ENCODE measurements at places on chromosomes 11 and 22.

GRCh38 chr11:117806846-117807245, 9.8 kb upstream of the DSCAML1 start:
- DNase-seq, result no peak

DNA sequence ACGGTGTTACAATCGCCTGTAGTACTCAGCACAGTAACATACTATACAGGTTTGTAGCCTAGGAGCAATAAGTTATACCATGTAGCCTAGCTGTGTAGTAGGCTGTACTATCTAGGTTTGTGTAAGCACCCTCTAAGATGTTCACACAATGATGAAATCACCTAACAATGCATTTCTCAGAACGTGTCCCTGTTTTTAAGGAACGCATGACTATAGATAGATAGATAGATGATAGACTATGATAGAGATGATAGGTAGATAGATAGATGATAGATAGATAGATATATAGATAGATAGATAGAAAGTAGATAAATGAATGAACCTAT, 203.9 kb downstream of the FAM76B start:
- DNase-seq, result no peak

- no peak for DNase-seq
Observed at GRCh38 chr11:66685276-66686099, 7.8 kb upstream of the RBM4B start.

DNA sequence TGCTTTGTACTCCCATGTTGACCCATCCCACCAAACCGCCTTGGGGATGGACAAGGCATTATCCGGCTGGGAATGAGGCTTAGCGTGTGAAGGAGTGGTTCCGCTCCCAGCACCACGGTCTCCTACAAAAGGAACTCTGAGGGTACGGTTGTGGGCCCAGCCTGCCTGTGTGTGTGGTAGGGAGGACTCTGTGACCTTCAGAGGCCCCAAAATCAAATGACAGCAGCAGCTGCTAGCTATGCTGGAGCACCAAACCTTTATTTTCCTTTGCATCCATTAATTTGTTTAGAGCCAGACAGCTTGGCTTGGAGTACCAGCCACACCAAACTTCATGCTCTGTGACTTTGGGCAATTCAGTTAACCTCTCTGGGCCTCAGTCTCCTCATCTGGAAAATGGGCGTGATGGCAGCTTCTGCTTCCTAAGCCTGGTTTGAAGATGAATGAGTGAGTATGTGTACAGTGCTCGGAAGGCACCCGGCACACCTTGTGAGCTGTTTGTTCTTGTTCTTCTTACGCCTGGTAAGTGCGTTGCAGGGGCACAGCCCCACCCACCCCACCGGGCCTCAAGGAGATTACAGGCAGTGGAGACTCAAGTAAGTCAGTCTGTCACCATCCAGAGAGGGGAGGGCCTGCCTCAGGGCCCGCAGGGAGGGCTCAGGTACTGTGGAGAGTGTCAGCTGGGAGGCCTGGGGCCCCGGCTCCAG, 25.3 kb downstream of the MB start:
- no peak for DNase-seq

DNA sequence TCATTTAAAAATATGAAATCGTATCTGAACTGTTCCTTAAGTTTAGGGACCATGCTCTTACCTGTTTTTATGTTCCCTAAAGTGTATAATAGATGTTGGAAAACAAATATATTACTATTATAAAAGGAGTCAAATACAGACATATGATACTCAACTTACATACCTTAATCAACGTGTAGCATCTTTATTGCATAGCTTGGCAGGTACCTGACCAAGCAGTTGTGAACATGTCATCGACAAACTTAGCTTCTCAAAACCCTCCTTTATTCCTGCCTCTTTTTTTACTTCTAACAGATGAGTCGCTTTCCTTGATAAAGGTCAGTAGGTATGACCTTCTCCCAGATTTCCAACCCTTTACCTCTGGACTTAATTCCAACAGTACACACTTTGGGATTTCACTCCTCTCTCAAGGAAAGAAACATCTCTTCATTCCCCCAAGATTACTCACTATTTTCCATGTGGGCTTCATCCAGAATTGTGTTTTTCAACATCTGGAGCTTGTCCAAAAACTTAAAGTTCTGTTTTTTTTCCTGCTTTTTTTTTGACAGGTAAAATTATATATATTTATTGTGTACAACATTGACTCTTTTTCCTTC, 11.9 kb downstream of the HIPK3 start:
- no peak for DNase-seq

DNA sequence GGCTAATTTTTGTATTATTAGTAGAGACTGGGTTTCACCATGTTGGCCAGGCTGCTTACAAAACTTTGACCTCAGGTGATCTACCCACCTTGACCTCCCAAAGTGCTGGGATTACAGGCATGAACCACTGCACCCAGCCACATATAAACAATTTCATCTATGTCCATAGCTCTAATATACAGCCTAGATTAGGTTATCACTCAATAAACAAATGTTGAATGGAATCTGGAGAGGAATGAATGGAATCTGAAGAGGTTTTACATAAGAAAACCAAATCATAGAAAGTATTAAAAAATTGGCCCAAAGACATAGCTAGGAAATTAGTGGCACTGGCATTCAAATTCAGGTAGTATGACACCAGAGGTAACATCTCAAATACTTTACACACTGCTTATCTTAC, 1401.4 kb upstream of the TENM4 start:
- DNase-seq, result no peak

DNA sequence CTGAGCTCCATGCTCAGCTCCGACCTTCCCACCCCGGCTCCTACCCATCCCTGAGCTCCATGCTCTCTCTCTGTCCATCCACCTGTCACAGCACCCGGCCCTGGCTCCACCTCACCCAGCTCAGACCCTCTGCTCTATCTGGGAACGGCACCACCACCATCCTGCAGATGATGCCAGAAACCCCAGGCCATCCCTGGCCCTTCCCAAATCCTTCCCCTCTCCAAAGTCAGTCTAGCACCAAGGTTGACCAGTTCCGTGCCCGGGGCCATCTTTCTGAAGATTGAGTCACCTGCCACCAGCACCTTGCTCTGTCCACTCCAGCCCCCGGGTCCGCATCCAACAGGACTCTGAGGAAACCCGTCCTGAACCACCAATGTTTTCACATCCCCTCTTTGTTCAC, 969.6 kb downstream of the BRD1 start:
- DNase-seq, result no peak

DNA sequence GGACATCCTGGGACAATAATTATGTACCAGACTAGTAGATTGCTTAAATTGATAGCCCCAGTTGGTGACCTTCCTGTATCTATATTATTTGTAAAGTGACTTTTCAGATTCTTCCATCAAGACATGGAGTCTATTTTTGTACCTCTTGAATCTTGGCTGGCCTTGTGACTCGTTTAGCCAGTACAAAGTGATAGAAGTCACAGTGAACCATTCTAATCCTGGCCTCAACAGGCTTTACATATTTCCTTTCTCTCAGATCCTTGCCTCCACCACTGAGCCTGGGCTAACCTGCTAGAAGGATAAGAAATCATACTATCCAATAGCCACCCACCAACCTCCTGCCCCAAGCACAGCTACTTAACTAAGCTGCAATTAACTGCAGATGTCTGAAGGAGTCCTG, 37.5 kb upstream of the SLC6A5 start:
- no peak for DNase-seq

GRCh38 chr11:83682611-83682973, 396.4 kb upstream of the CCDC90B start:
- DNase-seq, result no peak

- DNase-seq, result no peak
Observed at GRCh38 chr11:16364254-16364653, 7.9 kb upstream of the SOX6 start.

DNA sequence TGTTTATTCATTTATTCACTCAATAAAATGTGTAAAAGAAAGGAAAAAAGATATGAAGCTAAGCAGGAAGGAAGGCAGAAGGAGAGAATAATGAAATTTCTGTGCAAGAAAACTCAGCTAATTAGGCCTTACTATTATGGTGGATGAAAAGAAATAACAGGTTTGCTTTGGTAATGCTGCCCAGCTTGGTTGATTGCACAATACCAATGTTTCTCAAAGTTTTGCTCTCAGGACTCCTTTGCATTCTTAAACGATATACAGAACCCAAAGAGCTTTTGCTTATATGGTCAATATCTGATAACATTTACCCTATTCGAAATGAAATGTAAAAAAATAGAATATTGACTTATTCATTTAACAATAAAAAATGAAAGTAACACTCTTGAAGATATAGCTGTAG, 7.3 kb upstream of the CTSC start:
- no peak for DNase-seq

- DNase-seq, result no peak
Observed at GRCh38 chr11:92311616-92312449, 87.2 kb downstream of the FAT3 start.

DNA sequence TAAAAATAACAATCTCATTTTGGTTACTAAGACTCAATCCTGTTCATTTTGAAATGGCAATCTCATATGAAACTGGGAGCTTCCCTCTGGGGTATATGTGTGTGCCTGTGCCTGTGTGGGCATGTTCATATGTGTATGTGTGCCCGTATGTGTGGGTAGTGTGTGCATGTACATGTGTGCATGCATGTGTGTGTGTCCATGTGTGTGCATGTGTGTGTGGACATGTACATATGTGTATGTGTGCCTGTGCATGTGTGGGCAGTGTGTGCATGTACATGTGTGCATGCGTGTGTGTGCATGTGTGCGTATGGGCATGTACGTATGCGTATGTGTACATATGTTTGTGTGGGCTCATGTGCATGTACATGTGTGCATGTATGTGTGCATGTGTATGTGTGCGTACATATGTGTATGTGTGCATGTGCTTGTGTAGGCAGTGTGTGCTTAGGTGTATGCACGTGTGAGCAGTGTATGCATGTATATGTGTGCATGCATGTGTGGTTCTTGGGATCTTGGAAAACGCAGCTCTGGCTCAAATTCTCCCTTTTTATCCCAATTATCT, 24.5 kb upstream of the CACNG2 start:
- peak; percentile 29 for DNase-seq

DNA sequence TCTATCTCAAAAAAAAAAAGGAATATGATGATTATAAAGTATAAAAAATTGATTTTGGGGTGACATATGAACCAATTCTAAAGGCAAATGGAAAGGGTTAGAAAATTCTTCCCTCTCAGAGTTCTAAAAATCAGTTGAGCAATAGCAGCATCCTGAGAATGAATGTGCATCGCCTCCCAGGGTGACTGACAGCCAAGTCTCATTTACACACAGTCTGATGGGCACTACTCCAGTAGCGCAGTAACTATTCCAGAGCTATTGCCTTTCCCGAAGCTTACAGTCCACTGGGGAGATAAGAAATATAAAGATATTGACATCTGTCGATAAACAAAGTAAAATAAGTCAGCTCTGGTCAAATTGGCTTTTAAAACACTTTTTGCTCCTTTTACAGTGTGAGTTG, 32.3 kb upstream of the SORL1 start:
- DNase-seq, result no peak

- DNase-seq, result peak; percentile 43
Observed at GRCh38 chr11:44994753-44995152, 44.1 kb upstream of the TP53I11 start.

GRCh38 chr22:35575116-35575748, 34.6 kb downstream of the RASD2 start:
- no peak for DNase-seq

DNA sequence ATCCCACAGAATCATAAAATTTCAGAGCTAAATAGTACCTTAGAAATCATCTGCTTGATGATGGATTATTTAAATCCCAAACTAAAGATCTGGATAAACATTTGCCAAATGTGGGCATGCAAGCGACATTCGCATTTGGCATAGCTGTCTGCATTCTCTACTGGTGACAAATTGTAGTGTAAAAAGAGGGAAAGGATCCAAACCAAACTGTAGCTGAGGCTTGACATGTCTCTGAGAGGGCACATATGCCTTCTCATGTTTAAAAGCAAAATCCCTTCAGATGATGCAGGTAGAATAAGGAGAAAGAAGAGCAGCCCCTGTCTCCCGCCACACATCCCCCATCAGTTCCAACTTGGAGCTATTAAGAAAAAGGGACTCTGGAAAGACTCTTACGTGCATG, 257.5 kb upstream of the MTNR1B start:
- DNase-seq, result no peak

- DNase-seq, result no peak
Observed at GRCh38 chr11:20563866-20564265, 35.5 kb upstream of the SLC6A5 start.

GRCh38 chr11:11028017-11028692, 170.3 kb upstream of the ZBED5 start:
- peak; percentile 76 for DNase-seq

DNA sequence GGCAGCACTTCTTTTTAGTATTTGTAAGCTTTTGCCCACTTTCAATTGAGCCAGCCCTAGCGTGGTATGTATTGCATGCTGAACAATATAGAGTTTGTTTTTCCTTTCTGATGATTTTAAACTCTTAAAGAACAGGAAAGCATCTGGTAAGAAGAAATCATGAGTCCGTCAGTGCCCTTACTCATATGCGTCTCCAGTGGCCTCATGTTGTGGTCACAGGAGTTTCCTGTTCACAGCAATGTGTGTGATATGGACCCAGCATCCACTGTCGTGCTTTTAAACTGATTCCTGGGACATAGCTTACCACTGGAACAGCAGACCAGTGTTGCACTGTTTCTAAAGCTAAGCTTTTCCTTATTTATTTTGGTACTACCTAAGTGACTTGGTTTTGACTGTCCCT, 40.1 kb downstream of the BID start:
- no peak for DNase-seq

- DNase-seq, result no peak
Observed at GRCh38 chr22:49943405-49943765, 17.2 kb upstream of the PIM3 start.

DNA sequence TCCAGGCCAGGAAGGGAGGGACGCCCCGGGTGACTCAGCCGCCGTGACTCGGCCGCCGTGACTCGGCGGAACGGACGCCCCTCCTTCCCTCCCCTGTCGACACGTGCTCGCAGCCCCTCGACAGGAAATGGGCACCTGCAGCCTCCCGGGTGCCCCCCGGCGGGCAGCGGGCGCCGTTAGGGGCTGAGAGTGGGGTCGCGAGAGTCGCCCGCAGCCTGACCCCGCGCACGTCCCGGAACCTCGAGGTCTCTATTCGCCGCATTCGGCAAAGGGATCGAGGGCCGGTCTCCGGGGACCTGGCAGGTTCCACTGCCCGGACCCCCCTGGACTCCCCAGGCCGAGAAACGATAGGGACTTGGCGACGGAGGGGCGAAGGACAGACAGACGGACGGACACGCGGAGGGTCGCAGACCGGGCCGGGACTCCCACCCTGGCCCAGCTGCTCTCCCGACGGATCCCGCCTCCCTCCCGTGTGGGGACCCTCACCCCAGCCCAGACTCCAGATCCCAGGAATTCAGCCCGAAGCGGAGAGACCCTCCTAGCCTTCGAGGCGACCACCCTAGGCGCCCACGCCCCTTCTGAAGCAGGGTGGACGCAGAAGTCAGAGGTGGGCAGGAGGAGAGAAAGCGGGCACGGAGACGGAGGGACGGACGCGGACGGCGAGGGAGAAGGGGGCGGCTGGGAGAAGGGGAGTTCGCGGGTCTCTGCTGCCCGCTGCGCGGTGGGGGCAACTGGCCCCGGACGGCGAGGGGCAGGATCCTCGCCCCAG, 648 bp downstream of the FOSL1 start:
- DNase-seq, result peak; percentile 62
